ENCODE measurements at places on chromosomes 6 and 20. TPM values are rescaled to one million over a fixed set of nuclear protein-coding genes. Genes with fewer than 3 reads are reported as not detected.

- DNase-seq = no peak
These were observed 57.4 kb upstream of the FOXC1 start for GRCh38 chr6:1552296-1552761.

The MAP7 gene
- polyA plus RNA-seq = 0.45 TPM

GRCh38 chr6:89051676-89052075, 28.9 kb upstream of the PNRC1 start:
- no peak for DNase-seq

The AKAP12 gene
- polyA plus RNA-seq = 90.6 TPM

- no peak for DNase-seq
These were observed 20.5 kb downstream of the PTK7 start for GRCh38 chr6:43096451-43097097.

The B3GAT2 gene
- 1.2 TPM for polyA plus RNA-seq

DNA sequence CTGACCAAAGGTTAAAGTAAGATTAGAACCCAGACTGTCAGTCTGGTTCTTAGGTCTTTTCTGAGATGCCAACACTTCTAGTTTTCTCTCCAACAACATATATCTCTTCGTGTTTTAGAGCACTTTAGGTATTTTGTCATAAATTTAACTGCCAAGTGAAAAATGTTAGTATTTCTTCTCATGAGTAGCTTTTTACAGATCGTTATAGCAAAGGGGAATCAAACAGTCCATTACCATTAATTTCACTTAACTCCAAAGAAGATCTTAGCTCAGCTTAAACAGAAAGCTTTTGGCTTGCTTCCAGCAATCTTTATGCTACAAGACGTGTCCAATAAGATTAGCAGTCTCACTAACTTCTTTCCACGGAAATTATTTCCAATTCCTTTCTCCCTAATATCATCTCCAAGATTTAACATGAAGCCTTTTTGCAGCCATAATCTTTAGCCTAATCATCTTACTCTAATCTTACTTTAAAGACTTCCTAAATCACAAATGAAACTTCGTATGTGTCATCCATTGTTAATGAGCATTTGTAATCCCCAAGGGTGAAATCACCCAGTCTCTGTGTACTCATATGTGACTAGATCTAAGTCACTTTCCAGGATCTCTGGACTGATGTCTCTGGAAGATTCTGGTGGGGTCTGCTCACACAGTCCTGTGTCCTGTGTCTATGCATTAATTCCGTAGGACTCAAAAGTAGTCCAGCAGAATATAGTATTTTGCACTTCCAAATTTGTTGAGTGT, 38.7 kb downstream of the MOXD1 start:
- no peak for DNase-seq
